Retinal pigment epithelial cell (primary cell): ENCODE measurements at places on chromosomes 4 and X.

- DNase-seq, result no peak
Observed at GRCh38 chr4:37421614-37422013, 177.1 kb downstream of the NWD2 start.

DNA sequence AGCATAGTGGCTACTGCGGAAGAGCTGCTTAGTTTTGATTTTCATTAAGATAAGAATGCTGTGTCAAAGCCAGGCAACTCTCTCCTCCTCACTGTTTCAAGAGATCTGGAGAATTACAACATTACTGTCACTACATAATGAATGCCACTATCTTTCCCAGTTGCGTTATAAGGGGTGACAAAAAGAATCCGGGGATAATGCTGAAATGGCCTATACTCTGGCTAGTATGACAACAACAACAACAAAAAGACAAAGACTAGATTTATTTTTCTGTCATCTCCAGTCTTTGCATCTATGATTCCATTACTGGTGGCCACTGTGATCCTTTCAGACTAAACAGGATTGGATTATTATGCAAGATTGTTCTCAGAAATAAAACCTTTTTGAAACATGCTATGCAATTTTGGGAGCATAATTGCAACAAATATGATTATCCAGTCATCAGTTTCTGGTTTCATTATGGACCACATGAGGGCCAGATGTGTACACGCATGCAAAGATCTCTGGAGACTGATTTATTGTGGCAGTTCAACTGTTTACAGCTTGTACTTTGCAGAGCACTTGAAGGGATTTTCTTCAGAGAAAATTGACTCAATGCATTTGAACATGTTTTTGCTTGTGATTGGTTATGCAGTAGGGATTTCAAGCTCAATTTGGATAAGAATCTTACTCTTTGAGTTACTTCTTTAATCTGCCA, 31.1 kb upstream of the SPANXB1 start:
- DNase-seq, result no peak

DNA sequence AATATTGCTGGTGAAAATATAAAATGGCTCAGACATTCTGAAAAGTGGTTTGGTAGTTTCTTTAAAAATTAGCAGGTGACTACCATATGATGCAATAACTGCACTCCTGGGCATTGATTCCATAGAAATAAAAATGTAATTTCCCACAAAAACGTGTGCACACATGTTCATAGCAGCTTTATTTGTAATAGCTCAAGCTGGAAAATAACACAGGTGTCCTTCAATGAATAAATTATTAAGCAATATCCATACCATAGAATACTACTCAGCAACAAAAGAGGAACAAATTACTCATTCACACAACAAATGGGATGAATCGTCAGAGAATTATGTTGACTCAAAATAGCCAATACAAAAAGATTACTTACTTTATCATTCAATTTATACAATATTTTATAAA, 893.7 kb upstream of the SLIT2 start:
- DNase-seq, result no peak

- DNase-seq, result no peak
Observed at GRCh38 chr4:147078875-147079658, 133.4 kb upstream of the TTC29 start.

DNA sequence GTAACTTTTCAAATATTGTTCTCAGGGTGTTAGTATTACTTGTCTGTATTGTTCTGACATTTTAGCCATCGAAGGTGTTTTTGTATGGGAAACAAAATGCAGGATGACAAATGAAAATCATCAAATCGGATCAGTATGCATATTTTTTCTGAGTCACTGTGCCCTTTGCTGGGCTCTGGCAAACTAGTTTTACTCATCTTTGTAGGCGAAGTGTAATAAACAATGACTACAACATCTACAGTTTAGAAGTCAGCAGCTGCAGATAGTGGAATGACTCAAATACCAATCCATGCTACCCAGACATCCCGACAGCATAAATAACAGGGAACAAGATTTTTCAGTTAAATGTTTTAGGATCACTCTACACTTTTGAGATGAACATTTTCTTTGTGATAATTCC, 557.3 kb upstream of the TENM3 start:
- no peak for DNase-seq

- peak; percentile 41 for DNase-seq
Observed at GRCh38 chr4:37715889-37716402, 29.8 kb upstream of the RELL1 start.

GRCh38 chrX:100871594-100872560, 2.3 kb downstream of the NOX1 start:
- DNase-seq, result no peak

DNA sequence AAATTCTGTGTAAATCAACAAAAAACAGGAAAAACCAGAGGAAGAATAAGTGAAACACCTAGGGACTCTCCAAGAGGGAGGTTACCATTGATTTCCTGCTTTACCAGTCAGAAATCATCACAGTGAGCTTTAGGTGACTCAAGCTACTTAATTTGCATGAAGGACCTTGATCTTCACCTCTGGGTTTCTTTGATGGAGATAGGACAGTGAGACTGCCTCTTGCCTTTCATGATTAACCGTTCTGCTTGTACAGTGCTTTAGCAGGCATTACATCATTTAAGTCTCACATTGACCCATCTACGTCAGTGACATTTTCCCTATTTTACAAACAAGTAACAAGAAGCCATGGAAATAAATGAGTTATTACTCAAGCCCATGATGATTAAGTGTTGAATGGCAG, 3.4 kb upstream of the GK start:
- DNase-seq, result no peak

DNA sequence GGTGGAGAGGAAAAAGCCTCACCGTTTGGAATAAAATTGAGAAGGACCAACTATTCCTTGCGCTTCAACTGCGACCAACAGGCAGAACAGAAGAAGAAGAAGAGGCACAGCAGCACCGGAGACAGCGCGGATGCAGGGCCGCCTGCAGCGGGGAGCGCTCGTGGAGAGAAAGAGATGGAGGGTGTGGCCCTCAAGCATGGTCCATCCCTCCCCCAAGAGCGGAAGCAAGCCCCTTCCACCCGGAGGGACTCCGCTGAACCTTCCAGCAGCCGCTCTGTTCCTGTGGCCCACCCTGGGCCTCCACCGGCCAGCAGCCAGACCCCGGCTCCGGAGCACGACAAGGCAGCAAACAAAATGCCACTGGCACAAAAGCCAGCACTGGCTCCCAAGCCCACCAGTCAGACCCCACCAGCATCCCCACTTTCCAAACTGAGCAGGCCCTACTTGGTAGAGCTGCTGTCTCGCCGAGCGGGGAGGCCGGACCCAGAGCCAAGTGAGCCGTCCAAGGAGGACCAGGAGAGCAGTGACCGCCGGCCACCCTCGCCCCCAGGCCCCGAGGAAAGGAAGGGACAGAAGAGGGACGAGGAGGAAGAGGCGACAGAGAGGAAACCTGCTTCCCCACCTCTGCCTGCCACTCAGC, 71.2 kb downstream of the AASDH start:
- no peak for DNase-seq

- DNase-seq, result no peak
Observed at GRCh38 chr4:145278341-145279121, 98.1 kb upstream of the OTUD4 start.

DNA sequence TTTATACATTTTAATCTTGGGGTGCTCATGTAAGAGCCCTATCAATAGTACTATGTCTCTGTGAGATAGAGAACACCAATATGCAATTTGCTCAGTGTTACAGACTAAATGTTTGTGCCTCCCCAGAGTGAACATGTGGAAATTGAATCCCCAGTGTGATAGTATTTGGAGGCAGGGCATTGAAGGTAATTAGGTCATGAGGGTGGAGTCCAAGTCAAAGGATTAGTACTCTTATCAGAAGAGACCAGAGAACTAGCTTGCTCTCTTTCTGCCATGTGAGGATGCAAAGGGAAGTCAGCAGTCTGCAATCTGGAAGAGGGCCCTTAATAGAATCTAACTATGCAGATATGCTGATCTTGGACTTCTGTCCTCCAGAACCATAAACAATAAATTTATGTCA, 1317.0 kb downstream of the STIM2 start:
- DNase-seq, result no peak
